Dermis microvascular lymphatic vessel endothelial cell (primary cell): ENCODE measurements at places on chromosomes 1 and 21.
A peak's percentile ranks its signal among the peaks of the same experiment; 100 is the strongest.

DNA sequence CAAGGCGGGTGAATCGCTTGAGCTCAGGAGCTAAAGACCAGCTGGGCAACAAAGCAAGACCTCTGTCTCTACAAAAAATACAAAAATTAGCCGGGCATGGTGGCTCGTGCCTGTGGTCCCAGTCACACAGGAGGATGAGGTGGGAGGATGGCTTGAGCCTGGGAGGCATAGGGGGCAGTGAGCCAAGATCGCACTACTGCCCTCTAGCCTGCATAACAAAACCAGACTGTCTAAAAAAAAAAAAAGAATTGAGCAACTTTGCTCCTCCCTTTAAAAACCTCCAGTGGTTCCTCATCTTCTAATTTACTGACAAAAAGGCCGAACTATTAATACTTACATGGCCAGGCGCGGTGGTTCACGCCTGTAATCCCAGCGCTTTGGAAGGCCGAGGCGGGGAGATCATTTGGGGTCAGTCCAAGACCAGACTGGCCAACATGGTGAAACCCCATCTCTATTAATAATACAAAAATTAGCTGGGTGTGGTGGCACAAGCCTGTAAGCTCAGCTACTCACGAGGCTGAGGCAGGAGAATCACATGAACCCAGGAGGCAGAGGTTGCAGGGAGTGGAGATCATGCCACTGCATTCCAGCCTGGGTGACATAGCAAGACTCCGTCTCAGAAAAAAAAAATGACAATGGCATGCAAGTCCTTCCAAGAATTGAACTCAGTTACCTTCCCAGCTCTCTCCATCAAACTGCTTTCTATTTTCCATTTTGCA lies 4.4 kb downstream of the ACBD3 start:
- peak; percentile 21 for DNase-seq

GRCh38 chr1:236942431-236942830 lies 61.8 kb downstream of the MT1HL1 start:
- DNase-seq: no peak

- DNase-seq: no peak
These were observed 6.1 kb downstream of the SKI start for GRCh38 chr1:2233997-2234761.

DNA sequence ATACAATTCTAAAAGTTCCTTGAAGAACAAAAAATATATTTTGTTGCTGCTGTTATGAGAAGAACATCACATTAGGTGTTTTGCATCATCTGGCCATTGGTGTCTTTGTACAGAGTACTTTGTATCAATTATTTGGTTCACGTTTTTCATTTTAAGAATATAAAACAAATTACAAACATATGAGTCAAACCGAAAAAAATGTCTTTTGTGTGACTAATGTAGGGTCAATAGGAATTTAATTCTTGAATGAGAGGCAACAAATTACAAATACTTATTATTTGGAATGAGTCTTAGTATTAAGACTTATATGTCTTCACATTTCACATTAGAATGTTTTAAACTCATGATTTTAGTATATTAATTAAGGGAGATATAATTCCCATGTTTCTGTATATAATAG lies 54.8 kb downstream of the NR5A2 start:
- peak; percentile 15 for DNase-seq

GRCh38 chr1:30325999-30326398 lies 397.4 kb downstream of the MATN1 start:
- no peak for DNase-seq

DNA sequence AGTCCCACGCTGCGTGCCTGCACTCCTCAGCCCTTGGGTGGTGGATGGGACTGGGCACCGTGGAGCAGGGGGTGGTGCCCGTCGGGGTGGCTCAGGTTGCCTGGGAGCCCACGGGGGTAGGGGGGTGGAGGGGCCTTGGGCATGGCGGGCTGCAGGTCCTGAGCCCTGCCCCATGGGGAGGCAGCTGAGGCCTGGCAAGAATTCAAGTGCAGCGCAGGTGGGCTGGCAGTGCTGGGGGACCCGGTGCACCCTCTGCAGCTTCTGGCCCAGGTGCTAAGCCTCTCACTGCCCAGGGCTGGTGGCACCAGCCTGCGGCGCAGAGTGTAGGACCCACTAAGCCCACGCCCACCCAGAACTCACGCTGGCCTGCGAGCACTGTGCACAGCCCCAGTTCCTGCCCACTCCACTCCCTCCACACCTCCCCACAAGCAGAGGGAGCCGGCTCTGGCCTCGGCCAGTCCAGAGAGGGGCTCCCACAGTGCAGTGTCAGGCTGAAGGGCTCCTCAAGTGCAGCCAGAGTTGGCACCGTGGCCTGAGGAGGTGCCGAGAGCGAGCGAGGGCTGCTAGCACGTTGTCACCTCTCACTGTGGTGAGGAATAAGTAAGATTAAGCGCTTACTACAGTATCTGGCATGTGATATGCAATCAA lies 12.8 kb downstream of the TNNI3K start:
- no peak for DNase-seq

DNA sequence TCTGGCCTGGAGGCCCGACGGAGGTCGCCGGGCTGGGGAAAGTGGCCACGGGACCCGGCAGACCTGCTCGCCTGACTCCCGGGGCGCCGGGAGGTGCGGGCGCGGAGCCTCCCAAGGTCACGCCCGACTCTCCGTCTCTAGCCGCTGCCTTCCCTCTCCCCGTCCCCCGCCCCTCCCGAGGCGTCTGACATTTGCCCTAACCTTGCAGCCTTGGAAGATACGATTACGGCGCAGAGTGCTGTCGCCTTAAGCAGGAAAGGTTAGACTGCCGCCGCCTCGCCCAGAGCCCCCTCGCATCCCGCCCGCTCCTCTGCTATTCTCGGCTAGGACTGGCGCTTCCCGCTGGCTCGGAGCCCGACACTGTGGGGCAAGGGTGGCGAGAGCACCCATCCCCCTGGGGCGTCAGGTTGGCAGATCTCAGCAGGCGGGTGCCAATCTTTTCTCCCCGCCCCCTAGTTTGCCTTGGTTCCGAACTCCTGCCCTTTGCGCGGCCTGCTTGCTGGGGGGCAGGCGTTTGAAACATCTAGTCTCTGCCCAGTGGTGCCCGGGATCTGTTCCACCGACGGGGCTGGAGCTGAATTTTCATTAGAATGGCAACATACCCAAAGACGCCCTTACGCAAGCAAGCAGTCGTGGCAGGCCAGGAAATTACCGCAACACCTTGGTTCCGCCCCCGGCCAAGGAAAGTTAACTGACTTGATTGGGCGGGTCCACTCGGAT lies 835 bp downstream of the PGM1 start:
- DNase-seq: peak; percentile 32

DNA sequence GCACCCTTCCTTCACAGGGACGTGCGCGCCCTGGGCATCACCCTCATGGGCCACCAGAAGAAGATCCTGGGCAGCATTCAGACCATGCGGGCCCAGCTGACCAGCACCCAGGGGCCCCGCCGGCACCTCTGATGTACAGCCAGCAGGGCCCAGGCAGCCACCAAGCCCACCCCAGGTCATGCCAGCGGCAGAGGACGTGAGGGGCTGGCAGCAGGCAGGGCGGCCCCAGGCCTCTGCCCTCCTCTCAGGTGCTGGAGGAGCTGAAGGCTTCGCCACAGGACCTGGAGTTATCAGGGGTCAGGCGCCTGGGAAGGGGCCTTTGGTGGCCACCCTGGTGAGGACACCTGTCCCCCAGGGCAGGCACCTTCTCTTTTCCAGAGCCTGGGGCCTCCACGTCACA lies 34.8 kb upstream of the C1QA start:
- no peak for DNase-seq

- no peak for DNase-seq
These were observed 3.4 kb downstream of the RUNX1 start for GRCh38 chr21:35045542-35046262.

DNA sequence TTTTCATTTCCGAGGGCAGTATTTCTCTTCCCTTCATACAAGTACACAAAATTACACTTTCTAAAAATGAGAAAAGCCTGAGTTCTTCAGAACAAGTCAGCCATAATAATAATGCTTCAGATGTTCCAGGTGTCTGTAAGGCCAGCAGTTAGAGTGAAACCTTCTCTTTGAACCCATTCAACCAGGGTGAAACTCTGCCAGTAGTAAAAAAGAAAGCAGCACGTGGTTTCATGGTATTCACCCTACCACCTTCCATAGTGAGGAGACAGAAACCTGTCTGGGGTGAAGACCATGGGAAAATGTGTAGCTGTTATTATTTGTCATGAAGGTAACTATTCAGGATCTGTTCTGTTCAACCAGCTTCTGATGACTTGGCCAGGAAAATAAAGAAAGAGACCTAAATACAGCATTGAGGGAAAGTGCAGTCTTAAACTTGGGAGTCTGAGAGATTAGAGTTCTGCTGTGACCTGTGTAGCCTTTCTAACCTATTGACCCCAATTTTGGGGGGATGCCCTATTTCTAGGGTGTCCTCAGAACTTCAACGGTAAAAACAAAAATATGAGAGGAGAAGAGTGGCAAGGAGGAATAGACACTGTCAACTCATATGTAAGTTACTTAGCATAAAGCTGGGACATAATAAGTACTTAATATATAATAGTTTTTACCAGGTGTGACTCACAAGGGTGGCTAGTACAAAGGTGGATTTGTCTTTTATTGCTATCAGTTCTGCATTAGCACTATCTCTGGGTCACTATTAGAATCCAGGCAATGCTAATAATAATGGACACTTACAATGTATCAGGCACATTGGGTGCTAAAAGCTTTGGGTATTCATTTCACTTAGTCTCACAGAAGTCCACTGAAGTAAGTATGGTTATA lies 70.0 kb upstream of the TNFSF4 start:
- no peak for DNase-seq
